NAMALWA (cell line): ENCODE measurements at places on chromosomes 13 and 19.

- no peak for DNase-seq
These were observed 3.4 kb downstream of the EVI5L start for GRCh38 chr19:7833225-7834099.

DNA sequence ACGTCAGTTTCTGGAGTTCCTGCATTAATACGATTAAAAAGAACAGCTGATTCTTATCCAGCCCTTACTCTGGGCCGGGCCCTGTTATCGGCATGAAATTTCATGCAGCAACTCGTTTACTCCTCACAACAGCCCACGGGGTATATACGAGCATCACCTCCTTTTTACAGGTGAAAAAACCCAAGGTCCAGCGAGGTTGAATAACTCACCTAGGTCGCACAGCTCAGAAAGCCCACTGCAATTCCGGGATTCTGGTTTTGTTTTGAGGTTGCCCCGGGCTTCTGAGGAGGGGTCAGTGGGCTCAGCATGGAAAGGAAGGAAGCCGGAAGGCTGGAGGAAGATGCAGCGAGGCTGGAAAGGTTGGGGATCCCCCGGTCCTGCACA lies 577 bp upstream of the ACP7 start:
- DNase-seq, result no peak

DNA sequence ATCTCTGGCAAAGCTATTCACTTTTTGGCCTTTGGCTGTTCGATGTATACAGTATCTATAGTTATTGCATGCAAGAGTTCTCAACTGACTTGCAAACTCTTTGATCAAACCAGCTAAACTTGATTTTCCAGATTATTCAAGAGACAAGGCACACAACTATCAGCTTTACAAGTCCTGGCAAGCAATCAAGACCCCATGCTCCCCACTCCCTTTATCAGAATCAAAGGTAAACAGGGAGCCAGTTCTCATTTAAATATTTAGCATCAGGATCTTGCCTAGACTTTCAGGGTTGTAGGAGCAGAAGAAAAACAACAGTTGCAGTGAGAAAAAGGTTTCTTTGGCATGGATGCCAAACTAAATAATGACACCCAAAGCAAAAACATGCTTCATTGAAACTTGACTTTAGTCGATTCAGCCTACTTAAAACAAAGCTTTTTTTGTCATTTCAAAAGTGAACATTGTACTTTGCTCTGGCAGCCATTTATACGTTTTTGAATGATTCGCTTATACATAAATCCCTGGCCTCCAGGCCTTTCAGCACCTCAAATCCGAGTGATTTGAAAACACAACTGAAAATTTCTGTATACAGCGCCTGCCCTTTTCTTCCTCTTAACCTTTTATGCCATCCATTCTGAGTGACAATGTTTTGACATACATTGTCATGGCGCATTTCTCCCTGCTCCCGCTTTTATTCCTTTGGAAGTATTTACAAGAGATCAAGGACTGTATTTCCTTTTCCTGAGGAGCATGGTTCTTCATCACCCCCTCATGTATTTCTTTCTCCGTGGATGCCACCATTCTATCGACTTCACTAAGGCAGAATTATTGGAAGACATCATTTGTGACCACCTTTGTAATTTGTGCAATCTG lies 340.8 kb downstream of the KLF5 start:
- no peak for DNase-seq

GRCh38 chr13:108361769-108362168 lies 92.3 kb downstream of the TNFSF13B start:
- no peak for DNase-seq
